ENCODE measurements at places on chromosomes 7 and 10.

DNA sequence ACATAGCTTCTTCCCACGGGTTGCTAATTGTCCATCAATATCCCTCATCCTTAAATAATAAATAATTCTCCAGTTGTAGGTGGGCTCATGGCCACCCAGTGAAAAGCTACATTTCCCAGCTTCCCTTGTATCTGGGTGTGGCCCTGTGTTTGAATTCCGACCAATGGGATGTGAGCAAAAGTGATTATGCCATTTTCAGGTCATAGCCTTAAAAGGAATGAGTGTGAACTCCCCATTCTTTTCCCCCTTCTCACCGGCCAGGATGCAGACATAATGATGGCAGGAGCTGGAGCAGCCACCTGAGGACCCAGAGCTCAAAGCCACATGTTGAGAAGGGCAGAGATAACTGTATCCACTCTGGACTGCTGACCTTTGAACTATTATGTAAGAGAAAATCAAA lies 30.3 kb upstream of the CALU start:
- DNase-seq, result no peak

DNA sequence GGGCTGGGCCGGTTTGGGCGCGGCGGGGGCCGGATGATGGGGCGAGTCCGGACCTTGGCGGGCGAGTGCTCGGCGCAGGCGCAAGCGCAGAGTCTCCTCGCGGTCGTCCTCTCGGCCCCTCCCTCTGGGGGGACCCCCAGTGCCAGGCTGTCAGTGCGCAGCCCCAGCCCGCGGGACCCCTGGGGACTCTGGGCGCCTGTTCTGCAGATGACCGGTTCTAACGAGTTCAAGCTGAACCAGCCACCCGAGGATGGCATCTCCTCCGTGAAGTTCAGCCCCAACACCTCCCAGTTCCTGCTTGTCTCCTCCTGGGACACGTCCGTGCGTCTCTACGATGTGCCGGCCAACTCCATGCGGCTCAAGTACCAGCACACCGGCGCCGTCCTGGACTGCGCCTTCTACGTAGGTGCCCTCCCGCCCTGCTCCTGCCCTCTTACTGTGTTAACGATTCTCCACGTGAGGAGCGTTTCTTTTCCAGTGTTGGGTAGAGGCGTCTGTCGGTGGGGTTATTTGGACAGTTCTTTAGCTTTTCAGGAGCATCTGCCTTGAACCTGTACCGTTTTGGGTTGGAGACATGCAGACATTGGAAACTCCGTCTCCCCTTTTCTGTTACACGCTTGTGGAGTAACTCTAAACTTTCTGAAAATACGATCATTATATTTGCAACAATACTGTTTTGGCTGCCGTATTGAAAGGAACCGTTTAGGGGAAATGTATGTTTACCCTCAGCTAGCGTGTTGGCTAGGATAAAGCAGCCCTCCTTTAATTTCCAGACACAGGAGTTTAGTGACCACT lies 706 bp downstream of the BUB3 start:
- DNase-seq, result peak; percentile 36

DNA sequence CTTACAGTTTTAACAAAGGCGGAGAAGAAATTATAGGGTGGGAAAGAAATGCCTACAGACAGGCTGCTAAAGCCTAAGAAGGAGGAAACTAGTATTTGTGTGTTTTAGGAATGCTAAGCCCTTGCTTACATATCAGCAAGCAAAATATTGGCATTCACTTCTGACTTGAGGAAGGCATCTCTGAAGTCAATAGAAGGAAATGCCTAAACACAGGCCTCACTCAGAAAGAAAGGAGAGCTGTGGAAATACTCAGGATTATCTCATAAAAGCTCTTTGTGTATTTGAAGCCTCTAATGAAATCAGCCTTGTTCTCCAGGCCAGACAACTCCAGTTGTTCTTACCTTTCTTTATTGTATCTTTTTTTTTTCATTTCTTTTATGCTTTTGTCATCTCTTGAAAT lies 158.0 kb downstream of the AUTS2 start:
- DNase-seq, result no peak

- no peak for DNase-seq
These were observed 3.4 kb downstream of the FAM20C start for GRCh38 chr7:195830-196128.

DNA sequence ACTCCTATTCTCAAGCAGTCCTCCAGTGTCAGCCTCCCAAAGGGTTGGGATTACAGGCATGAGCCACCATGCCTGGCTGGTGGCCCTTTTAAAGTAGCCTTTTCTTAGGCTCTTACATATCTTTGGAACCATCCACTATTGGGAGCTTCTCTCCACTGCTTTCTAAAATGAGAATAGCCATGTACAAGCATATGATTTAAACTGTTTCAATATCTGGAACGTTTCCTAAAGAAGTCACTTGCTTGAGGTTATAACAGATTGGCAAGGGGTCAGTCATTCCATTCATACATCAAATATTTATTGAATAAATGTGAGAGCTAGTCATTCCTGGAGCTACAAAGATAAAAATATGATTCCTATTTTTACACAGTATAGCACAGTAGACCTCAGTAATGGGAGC lies 97.4 kb upstream of the LRGUK start:
- no peak for DNase-seq

DNA sequence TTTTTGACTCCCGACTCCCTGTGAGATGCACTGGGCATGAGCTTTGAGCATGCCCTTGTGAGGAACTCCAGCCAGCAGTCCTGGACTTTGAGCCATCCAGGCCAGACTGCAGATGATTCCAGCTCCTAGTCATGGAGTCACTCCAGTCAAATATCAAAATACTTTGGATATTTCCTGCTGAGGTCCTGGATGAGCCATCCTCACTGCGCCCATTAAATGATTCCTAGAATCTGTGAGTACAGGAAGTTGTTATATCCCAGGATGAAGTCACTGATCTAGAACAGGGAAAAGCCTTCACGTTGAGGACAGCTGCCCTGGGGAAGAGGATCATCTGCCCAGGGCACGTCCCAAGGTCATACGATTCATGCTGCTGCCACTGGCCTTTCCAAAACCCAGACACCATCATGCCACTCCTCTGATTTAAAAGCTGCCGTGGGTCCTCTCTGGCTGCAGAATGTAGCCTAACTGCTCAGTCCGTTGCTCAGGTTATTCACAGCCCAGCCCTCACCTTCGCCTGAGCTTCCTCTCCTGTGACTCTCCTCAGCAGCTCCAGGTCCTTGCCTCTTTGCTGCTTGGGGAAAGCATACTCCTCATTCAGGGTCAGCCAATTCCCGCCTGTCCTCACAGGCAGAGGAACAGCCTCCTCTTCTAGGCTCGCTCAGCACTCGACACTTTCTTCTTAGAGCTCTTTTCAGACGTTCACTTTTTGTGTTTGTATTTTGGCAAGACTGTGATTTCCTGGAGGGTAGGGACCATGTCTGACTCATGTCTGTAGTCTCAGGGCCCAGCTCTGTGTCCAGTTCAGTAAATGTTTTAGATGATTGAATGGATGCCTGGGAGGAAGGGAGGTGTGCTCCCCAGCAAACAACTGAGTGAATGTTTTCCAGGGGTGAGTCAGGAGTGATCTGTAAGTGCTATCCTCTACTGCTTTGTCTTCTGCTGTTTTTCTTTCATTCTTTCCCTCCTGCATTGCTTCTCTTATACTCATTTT lies 157.8 kb downstream of the SNX10 start:
- peak; percentile 82 for DNase-seq

- no peak for DNase-seq
These were observed 12.7 kb downstream of the MMP21 start for GRCh38 chr10:125762692-125763648.

DNA sequence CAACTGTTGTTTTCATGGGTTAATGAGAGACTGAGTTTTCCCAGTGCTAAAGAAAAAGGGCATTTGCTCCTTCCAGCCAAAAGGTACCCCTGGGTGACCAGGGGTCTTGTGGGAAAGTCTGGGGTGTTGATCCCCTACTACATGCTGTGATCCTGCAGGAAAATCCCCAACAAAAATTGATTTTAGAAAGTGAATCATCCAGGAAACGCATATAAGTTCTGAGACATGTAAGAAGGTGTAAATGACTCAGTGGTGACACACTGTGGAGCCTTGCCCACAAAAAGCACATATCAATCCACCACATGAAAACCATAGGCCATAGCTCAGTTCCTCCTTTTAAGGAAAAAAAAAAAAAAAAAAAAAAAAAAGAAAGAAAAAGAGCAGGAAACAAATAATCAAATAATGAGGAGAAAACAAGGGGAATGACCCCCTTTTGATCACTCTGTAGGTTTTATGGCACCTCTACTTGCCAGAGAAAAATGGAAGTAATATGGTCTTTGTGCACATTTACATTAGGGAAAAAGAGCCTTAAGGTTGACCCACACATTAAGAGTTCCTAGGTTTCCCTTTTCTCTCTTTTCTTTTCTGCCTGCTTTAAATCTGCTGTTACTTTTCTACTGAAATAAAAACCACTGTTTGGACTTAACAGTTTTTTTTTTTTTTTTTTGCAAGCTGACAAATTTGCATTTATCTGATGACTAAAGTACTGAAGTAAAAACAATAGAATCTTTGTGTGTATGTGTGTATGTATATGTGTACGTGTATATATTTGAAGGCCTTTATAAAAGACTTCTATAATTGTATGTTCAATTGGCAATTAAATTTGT lies 386.0 kb downstream of the KIF20B start:
- peak; percentile 81 for DNase-seq

- DNase-seq, result no peak
These were observed 210.7 kb downstream of the SKAP2 start for GRCh38 chr7:26653430-26654399.

- DNase-seq, result no peak
These were observed 145.4 kb upstream of the ADARB2 start for GRCh38 chr10:1882728-1883127.

- DNase-seq, result no peak
These were observed 532.3 kb upstream of the GALNT17 start for GRCh38 chr7:70599446-70600190.

GRCh38 chr10:97297556-97298222 lies 5.3 kb upstream of the ARHGAP19 start:
- DNase-seq, result peak; percentile 27

DNA sequence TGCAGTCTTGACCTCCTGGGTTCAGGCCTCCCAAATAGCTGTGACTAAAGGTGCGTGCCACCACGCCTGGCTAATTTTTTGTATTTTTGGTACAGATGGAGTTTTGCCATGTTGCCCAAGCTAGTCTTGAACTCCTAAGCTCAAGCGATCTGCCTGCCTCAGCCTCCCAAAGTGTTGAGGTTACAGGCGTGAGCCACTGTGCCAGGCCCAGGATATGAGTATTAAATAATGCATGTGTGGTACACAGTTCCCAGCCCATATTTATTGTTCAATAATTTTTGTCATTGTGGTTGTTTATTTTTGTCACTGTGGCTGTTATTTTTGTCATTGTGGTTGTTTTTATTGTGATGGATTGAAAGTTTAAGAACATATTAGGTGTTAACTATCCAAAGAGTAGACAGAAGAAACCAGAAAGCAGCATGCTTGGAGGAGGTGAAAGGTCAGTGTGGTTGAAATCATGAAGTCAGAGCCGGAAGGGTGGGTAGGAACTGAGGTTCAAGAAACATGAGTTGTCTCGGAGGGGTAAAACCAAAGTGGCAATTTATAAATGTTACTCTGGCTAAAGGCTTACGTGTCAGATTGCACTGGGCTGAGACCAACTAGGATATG lies 45.0 kb downstream of the MRC1 start:
- DNase-seq, result peak; percentile 2

DNA sequence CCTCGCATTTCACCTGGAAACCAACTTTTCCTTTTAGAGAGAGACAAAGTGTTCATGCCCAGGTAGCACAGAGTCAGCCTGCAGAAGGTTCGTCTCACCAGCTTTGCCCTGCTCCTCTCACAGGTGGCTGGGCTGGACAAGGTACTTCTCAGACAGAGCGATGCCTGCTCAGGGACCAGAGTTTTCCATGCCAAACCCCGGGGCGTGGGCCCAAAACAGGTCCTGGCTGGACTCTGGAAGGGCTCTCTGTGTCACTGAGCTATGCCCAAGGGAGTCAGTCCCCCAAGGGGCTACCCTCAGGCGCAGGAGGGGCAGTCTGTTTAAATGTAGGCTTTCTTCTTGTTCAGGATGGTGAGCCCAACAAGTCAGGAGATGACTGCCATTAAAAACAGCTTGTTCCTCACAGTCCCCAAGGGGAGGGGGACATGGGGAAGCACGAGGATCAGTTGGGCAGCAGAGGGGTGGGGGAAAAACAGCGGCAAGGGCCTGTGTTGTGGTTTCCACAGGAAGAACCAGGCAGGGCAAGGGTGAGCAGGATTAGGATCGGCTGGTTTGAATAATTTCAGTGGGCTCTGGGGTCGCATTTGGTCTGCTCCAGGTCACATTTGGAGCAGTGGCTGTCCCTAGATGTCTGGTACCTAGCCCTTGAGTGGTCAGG lies 55.5 kb upstream of the FIGNL1 start:
- no peak for DNase-seq

DNA sequence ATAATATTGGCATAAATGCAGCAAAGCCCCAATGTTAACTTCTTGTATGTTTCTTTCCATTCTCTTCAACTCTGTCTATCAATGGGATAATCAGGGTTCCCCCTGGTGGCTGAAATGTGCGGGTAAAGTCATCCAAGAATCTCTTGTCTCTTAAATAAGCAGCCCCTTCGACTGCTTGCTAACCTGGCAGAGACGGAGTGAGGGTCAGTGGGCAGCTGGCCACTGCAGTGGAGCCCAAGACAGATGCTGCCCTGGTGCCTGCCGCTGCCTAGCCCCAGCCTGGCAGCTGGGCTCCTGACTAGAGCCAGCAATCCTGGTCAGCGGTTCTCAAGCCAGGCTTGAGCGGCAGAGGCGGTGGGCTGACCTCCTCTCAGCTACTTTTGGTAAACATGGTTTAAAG lies 248.9 kb downstream of the COBL start:
- peak; percentile 65 for DNase-seq

GRCh38 chr10:97744405-97745035 lies 7.6 kb downstream of the ZFYVE27 start:
- DNase-seq, result no peak

DNA sequence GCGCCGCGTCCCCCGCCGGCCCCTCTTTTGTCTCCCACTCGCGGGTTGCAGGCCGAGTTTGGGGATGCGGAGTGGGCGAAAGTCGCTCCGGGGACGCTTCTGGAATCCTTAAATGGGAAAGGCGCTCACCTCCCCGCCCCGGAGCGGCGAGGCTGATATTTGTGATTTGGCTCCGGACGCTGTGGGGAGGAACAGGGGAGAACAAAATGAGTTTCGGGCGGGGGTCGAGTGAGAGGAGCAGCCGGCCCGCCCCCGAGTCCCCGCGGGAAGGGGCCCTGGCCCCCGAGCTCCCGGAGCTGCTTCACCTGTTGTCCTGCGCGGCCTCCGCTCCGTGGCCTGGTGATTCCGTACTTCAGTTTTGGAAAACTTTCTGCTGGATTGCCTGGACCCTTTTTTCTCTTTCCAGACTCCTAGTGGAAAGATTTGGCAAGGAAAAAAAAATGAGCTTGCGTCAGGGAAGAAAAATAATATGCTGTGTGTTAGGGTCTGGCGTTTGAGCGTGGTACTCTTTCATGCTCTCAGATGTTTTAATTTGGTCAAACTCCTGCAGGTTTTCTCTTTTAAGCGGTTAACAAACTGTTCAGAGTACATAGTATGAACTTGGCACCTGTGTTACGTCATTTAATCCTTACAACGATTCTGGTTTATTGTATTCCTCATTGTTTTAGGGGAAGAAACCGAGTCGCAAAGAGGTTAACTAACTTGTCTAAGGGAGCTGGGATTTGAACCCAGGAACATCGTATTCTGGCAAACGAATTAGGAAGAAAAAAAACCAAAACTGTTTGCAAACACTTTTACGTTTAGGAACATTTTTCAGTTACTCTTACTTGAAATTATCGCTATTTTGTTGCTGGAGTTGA lies 924 bp downstream of the BMPR1A start:
- peak; percentile 66 for DNase-seq
